ENCODE measurements at places on chromosomes 4 and X. TPM values are rescaled to one million over a fixed set of nuclear protein-coding genes. Genes with fewer than 3 reads are reported as not detected.

EPGN gene
- total RNA-seq = 26.2 TPM

TENM3 gene
- 28.5 TPM for total RNA-seq

GAGE12D gene
- not detected for total RNA-seq

IGSF1 gene
- 0.14 TPM for total RNA-seq

SSX4B gene
- not detected for total RNA-seq

TEX13D gene
- not detected for total RNA-seq

PRPS2 gene
- 32.0 TPM for total RNA-seq

WFS1 gene
- 36.2 TPM for total RNA-seq
